ENCODE measurements at places on chromosomes 2 and 18.

DNA sequence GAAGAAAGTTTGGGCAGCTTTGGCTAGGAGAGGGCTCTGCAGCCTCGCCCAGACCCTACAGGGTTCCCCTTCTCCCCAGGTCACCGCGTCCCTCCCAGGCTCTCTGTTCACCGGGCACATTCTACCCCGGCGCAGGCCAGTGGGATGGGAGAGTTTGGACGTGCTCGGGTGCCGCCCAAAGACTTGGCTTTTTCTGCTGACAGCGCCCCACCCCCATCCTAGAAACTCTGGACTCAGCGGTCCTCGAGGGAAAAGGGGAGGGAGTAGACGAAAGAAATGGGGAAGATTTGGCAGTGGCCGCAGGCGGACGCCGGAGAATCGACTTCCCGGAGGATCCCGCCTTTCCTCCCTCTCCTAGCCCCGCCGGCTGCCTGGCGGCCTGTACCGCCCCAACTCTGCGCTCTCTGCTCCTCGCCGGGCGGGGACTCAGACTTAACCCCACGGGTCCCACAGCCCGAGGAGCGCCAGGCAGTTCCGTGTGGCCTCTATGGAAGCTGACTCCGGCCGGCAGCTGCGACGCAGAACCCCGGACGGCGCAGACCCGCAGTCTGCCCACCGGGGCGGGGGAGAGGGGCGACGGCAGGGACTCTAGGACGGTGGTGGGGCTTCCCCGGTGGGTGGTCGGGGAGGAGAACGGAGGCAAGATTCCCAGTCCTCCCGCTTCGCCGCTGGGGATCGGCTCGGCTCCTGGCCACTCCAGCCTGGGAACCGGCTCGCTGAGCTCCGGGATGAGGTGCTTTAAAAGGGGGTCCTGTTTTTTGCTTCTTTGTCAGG lies 863 bp upstream of the SIX2 start:
- DNase-seq = peak; percentile 45

DNA sequence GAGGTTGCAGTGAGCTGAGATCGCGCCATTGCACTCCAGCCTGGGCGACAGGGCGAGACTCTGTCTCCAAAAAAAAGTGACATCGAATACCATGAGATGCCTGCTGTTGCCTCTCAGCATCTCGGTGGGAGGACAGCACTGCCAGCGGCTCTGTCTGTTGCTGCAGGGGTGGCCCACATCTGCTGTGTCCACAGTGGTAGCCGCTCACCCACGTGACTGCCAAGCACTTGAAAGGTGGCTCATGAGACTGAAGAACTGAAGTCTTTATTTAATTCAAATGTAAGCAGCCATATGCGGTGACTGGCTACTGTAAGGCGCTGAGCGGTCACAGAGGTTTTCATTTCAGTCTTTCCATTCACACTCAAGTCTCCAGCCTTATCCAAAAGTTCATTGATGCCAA lies 25.8 kb downstream of the IMPA2 start:
- no peak for DNase-seq

DNA sequence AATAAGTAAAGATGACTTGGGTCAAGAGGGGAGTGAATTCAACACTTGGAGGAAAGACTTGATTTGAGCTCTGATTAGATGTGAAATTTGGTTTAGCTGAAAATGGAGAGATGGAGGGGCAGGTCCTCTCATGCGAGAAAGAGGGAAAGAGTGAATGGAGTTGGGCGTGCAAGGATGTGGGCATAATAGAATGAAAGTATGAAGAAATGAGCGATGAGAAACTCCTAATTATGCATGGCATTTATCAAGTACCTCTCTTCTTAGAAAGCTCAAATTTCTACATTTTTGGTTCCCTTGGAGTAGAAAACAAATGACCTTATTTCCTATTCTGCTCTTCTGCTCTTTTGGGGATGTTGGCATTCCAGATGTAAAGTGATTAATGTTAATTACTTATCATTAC lies 161.5 kb downstream of the PHLPP1 start:
- DNase-seq = no peak

- no peak for DNase-seq
Observed at GRCh38 chr2:28387082-28387960, 5.3 kb upstream of the FOSL2 start.

- no peak for DNase-seq
Observed at GRCh38 chr2:187686416-187687024, 132.3 kb upstream of the TFPI start.

GRCh38 chr2:71928734-71929481 lies 218.8 kb downstream of the CYP26B1 start:
- DNase-seq = no peak

DNA sequence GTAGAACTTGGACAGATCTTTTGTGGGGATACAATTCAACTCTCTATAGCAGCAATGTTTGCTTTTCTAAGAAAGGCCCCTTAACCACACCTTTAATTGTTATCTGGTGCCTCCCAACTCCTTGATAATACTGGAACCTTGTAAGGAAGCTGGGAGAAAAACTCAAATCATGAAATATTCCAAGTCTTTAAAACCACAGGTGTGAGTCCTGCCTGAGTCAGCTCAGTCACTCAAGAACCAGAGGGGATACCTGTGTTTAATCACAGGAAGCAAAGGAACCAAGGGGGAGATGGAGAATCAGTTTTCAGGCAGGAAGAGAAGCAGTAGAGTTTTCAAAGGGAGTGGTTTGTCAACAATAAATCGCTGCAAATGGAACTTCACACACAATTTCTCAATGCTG lies 159.9 kb downstream of the LAMA3 start:
- DNase-seq = no peak

DNA sequence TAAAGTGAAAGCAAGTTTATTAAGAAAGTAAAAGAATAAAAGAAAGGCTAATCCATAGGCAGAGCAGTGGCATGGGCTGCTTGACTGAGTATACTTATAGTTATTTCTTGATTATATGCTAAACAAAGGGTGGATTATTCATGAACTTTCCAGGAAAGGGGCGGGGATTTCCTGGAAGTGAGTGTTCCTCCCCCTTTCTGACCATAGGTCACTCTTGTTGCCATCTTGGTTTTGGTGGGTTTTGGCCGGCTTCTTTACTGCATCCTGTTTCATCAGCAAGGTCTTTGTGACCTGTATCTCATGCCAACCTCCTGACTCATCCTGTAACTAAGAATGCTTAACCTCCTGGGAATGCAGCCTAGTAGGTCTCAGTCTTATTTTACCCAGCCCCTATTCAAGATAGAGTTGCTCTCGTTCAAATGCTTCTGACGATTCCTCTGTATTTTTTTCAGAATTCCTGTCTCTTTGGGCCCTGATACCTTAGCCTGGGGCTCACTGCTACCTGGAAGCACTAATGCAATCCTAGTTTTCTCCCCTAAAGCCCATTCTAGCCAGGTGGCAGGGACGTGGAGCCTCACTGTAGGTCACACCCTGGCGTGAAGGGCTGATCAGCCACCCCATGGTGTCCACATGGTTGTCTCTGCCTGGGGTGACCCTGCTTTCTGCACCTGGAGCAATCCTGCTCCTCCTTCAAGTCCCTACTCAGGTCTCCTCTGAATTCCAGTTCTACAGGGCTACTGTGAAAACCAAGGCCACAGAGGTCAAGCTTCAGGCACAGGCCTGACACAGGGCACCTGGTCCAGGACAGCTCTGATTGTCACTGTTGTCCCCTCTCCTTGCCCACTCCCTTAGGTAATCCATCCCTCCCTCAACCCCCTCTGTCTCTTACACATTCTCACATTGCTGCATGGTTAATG lies 6.0 kb upstream of the SLC35F6 start:
- peak; percentile 74 for DNase-seq

DNA sequence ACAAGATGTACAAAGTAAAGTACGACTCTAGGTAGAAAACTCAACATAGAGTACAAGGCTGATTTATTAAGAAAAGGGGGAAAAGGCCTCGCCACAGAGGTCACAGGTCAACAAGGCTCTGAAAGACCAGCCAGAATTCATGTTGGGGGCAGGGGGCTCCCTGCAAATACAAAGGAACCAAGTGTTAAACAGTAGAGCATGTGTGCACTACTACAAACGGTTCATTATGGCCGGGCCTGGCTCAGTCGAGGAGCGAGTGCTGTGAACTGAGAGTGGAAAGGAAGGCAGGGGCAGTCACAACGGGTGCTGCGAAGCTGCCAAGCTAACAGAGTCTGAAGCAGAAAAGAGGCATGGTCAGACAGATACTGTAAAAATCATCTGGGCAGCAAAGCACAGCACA lies 77.1 kb downstream of the MBOAT2 start:
- DNase-seq = no peak

DNA sequence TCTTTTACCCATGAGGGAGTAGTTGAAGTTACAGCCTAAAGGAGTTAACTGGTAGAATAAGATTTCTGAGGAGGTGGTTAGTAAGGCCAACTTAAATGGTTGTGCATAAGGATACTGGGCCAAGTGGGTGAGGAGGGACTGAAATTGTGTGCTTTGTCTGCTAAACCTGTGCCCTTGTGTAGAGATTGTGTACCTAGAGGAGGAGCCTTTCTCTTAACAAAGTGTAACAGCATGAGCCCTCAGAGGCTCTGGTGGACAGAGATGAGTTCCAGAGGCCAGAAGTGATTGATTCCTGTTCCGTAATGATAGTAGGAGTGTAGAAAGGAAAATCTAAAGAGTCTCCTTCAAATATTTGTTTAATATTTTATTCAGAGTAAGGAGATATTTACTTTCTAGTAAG lies 42.9 kb downstream of the OTX1 start:
- DNase-seq = no peak

- no peak for DNase-seq
Observed at GRCh38 chr2:46148369-46148736, 148.9 kb upstream of the EPAS1 start.

DNA sequence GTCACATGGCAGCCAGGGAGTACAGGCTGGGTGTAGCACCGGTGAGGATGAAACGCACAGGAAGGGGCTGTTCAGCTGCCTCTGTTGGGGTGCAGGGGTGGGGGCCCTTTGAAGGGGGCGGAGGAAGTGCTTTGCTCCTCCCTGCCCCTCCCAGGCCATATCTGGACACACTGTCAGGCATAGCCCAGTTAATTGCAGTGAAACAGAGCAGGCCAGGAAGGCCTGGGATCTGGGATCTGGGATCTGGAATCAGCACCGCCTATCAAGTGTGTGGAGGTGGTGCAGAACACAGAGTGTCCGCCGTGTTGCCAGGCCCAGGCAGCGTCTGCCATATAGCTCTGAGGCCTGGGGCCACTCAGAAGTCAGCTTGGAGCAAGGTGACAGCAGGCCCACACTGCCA lies 119.3 kb upstream of the MSH2 start:
- no peak for DNase-seq

- DNase-seq = no peak
Observed at GRCh38 chr18:35239314-35239713, 1.5 kb upstream of the ZNF397 start.

GRCh38 chr2:159879051-159879604 lies 81.1 kb upstream of the CD302 start:
- DNase-seq = no peak

- no peak for DNase-seq
Observed at GRCh38 chr18:62339106-62339988, 14.2 kb downstream of the TNFRSF11A start.

DNA sequence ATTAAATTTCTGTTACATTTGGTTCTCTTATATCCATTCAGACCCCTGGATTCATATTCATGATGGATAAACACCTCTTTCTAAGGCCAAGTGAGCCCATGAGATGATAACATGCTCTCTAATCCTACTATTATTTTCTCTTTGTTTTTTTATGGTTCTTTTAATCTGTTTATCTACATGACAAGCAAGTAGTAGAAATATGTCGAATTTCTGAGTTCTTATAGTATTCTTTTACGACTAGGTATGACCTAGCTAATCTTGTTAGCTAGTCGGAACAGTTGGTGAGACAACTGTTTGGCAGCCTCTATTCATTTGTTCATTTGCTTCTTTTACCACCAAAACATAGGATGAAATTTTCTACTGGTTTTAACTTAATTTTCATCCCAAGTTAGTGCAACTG lies 98.1 kb upstream of the SCG2 start:
- DNase-seq = no peak

GRCh38 chr2:25383806-25384205 lies 42.1 kb upstream of the DNMT3A start:
- DNase-seq = no peak

- no peak for DNase-seq
Observed at GRCh38 chr2:182606728-182607681, 109.1 kb upstream of the DNAJC10 start.

DNA sequence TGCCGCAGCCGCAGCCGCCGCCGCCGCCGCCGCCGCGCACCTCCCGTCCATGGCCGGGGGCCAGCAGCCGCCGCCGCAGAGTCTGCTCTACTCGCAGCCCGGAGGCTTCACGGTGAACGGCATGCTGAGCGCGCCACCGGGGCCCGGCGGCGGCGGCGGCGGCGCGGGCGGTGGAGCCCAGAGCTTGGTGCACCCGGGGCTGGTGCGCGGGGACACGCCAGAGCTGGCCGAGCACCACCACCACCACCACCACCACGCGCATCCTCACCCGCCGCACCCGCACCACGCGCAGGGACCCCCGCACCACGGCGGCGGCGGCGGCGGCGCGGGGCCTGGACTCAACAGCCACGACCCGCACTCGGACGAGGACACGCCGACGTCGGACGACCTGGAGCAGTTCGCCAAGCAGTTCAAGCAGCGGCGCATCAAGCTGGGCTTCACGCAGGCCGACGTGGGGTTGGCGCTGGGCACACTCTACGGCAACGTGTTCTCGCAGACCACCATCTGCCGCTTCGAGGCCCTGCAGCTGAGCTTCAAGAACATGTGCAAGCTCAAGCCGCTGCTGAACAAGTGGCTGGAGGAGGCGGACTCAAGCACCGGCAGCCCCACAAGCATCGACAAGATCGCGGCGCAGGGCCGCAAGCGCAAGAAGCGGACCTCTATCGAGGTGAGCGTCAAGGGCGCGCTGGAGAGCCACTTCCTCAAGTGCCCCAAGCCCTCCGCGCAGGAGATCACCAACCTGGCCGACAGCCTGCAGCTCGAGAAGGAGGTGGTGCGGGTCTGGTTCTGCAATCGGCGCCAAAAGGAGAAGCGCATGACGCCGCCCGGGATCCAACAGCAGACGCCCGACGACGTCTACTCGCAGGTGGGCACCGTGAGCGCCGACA lies 2.4 kb downstream of the POU3F3 start:
- no peak for DNase-seq

DNA sequence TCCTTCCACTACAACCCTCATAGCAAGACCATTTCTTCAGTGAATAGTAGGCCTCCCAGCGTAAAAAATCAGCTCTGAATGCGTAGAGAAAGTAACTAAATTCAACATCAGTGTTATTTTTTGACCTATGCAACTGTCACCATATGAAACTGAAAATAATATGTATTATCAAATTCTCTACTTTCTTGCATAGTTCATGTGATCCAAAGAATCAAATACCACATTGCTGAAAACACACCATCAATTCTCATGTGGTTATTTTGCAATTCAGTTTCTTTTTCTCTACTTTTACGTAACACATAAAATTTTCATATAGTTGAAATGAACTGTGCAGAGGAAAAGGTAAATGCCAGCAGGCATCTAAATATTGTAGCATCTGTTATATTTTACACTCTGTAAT lies 208.5 kb upstream of the SPOPL start:
- no peak for DNase-seq

Data from uterus (tissue), 4 donors.